T-helper 22 cell (primary cell): ENCODE measurements at places on chromosomes 2 and 18.

DNA sequence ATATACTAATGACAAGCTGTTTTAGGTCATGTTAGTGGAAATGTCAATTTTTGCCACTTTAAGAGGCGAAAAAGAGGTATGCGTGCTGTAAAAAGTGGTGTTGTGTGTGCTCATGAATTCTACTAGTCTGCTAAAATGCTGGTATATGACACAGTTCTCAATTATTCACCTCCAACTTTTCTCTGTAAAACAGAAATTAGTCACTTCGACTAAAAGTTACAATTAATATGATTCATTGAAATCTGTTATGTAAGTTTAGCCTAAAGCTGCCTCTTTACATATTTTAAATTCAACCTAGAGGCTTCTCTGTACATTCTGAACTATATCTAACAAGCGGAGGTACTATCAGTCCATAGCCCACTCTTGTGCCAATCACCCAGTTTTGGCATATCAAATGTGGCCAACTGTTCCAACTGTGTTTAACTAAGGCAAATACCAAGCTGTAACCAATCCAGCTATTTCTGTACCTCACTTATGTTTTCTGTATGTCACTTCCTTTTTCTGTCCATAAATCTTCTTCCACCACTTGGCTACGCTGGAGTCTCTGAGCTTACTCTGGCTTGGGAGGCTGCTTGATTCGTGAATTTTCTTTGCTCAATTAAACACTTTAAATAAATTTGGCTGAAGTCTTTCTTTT, 20.8 kb downstream of the BAZ2B start:
- no peak for DNase-seq

DNA sequence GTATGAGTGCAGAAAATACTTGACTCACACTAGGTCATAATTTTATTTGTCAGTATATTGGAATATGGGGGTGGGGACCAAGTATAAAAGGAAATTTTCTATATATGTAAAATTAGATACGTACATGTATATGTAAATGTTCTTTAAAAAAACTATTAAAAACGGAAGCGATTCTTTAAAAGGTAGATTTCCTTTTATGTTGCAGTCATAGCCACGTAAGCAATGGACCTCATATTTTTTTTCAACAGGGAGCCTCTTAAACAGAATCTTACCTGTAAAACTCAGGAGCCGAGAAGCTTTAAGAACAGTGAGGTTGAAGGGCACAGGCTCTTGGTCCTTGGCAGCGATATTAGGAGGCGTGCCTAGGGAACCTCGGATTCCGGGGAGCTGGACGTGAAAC, 3.3 kb downstream of the RHBDD1 start:
- no peak for DNase-seq

- DNase-seq: no peak
These were observed 11.8 kb downstream of the LAMA3 start for GRCh38 chr18:23701017-23701416.

DNA sequence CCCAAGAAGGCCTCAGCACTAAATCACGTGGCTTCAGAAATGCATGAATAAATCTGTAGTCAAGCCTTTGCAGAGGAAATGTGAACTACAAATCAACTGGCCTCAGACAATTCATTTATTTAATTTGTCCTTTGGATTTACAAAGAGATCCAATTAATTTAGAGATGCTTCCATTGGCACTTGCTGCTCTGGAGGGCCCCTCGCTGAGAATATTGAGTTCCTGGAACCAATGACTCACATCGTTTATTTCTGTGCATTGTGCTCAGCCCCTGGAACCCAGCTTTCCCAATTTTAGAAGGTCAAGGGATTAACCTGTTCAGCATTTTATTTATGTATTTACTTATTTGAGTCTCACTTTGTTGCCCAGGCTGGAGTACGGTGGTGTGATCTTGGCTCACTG, 47.2 kb upstream of the MGAT4A start:
- no peak for DNase-seq

- no peak for DNase-seq
These were observed 2.5 kb downstream of the MERTK start for GRCh38 chr2:111900859-111901258.

GRCh38 chr18:23953984-23954383, 60.6 kb upstream of the TTC39C start:
- no peak for DNase-seq

- no peak for DNase-seq
These were observed 50.7 kb upstream of the RNU4ATAC start for GRCh38 chr2:121479882-121480522.

GRCh38 chr2:1150724-1151511, 200.3 kb downstream of the SNTG2 start:
- no peak for DNase-seq

DNA sequence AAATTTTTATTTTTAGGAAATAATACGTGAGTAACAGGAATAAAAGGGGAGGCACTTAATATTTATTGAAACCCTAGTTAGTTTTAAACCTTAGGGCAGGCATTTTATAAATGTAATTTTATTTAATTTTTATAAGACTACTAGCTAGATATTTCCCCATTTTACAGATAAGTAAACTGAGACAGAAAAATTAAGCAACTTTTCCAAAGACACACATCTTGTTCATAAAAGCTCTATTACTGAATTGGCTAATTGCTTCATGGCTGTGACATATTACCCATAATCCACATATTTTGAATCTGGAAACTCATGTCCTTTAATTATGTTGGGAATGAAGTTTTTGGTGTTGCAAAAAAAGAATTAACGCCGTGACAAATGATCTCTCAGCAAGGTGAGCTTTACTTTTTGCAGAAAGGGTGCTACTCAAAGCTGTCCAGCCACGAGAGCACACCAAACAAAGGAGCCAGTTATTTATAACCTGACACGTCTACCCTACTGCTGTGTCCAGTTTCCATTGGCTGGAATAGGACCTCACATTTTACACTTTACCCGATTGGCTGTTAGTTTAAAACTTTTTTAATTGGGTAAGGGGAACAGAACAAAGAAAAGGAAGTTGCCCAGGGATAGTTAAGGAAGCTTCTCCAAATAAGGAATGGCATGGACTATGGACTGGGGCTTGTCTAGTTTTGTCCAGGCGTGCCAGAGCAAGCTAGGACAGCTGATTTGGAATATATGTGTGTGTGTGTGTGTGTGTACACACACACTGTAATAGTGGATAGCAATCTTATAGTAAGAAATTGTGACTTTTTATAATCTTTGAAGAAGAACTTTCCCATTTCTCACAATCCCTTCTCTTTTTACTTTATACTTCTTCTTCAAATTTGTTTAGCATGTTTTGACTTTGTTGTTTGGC, 54.2 kb downstream of the COMMD1 start:
- DNase-seq: no peak

DNA sequence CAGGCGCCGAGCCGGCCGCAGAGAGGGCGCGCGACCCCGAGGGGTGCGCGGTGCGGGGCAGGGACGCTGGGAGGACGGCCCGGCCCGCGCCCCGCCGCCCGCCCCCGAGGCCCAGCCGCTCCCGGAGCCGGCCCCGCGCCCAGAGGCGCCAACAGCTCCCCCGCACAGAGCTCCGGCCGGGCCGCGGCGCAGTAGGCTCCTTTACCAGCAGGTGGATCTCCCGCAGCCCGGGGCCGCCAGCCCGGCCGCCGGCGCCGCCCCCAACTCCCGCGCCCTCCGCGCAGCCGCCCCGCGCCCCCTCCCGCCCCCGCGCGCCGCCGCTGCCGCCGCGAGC, 258 bp downstream of the MGAT4A start:
- peak; percentile 64 for DNase-seq

GRCh38 chr2:104812286-104812685, 41.6 kb upstream of the POU3F3 start:
- DNase-seq: no peak

DNA sequence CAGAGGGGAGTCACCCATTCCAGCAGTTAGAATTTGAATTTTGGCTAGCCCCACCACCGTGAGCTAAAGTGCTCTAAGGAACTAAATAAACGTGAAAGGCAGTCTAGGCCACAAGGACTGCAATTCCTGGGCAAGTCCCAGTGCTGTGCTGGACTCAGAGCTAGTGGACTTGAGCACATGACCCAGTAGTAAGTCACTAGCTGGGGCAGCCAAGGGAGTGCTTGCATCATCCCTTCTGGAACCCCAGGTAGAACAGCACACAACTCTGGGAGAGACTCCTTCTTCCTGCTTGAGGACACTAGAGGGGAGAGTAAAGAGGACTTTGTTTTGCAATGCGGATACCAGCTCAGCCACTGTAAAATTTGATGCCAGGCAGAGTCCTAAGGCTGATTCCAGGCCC, 672.2 kb downstream of the CPS1 start:
- no peak for DNase-seq

GRCh38 chr2:23803965-23804542, 122.9 kb downstream of the ATAD2B start:
- DNase-seq: no peak

GRCh38 chr2:209367075-209367747, 56.6 kb upstream of the MAP2 start:
- no peak for DNase-seq

GRCh38 chr2:224802407-224802806, 86.2 kb upstream of the CCDC195 start:
- DNase-seq: no peak

GRCh38 chr18:46555724-46556123, 101.3 kb downstream of the LOXHD1 start:
- DNase-seq: no peak

DNA sequence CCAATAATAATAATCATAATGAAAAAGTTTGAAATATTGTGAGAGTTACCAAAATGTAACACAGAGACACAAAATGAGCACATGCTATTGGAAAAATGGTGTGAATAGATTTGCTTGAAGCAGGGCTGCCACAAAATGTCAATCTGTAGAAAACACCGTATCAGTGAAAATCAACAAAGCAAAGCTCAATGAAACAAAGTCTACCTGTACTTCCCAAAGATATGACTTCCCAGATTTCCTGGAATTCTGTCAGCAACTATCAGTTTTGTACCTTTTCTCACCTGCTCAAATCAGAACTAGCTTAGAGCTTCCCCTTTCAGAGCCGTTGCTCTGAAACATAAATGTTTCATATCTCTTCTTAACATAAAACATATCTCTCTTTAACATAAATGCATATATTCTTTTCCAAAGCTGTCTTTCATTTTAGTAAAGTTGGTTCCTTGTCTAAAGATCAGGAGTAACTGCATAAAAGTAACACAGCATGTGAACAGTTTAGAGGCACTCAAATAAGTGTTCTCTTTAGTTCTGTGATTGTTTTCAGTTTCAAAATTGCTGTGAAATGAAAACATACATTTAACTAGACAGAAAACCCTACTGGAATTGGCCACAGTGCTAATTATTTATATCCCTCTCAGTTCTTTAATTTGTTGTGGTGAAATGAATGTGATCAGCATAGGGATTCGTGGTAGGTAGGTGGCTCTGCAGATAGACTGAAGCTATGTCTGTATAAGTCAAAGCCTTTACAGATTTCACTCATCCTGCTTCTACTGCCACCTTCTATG, 262.5 kb downstream of the KCNJ3 start:
- no peak for DNase-seq

- no peak for DNase-seq
These were observed 146.5 kb downstream of the ASB1 start for GRCh38 chr2:238573065-238573778.

DNA sequence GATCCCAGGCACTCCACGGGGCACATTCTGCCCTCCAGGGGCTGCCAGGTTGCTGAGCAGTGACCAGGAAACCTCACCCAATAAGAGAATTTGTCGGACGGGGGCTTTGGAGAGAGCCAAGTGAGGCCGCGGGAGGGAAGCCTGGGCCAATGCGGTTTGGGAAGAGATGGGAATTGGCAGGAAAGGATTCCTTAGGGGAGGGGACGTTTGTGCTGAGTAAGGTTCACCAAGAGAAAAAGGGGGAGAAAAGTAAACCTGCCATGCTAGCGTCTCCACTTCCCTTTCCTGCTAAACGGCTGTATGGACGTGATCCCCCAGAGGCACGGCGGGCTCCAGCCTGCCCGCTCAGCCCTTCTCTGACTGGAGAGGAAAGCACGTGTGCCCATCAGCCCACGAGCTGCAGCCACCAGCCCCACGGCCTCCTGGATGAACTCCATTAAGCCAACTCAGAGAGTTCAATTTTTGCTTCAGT, 194.4 kb upstream of the ID2 start:
- DNase-seq: no peak

- no peak for DNase-seq
These were observed 46.0 kb downstream of the COL3A1 start for GRCh38 chr2:189020179-189020578.

DNA sequence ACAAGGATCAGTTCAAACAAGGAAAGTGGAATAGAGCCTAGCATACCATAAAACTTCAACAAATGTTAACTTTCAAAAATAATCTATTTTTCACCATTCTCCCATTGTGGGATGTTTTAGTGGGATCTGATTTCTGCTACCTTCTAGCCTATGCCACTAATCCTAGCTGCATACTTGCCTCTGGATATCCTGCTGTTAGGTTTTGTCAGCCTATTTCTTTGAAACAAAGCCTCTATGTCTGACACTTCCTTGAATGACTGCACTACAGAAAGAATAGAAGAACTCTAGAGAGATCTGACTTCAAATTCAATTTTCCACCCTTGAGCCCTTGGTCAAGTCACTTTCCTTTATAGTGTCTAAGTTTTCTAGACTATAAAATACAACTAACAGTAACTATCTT, 291.5 kb downstream of the PTH2R start:
- no peak for DNase-seq
